ENCODE measurements at places on chromosomes 5 and 9.

DNA sequence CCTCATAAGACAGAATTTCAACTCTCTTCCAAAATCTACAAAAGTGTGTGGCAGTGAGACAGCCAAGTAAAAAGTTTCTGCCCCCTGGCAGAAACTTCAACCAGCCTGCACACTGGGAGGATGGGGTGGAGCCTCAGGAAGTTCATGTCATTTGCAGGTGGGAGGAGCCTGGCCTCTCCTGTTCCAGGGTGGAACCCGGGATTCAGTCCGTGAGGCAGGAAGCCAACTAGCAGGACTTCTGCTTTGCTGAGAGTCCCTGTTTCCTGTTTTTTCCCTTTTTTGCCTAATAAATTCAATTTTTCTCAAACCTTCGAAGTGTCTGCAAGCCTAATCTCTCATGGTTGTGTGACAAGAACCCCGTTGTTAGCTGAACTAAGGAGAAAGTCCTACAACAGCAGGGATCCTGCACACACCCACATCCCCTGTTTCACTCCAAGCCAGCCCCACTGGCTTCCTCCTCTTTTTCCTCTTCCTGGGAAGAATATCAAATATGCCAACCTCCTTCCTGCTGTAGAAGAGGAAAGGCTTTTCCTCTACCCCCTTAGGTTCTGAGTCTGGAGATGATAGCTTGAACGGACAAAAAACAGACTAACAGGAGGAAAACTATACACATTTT lies 69.3 kb downstream of the ALDH7A1 start:
- no peak for DNase-seq

GRCh38 chr9:2742214-2742613 lies 24.9 kb downstream of the KCNV2 start:
- no peak for DNase-seq

DNA sequence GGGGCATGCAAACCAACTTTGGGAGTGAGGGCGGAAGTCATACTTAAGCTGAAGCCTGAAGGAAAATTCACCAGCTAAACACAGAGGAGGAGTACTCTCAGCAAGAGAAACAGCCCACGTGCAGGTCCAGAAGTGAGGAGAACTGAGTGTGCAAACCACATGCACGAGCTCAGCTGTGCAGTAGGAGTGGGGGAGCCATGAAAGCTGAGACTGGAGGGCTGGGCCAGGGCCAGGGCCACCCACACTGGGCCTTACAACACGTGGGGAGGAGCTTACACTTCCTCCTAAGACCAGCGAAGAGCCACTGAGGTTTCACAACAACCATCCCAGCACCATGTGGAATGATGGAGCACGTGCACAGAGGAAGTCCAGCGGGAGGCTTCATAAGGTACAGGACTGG lies 9.3 kb upstream of the WWC1 start:
- DNase-seq, result no peak

DNA sequence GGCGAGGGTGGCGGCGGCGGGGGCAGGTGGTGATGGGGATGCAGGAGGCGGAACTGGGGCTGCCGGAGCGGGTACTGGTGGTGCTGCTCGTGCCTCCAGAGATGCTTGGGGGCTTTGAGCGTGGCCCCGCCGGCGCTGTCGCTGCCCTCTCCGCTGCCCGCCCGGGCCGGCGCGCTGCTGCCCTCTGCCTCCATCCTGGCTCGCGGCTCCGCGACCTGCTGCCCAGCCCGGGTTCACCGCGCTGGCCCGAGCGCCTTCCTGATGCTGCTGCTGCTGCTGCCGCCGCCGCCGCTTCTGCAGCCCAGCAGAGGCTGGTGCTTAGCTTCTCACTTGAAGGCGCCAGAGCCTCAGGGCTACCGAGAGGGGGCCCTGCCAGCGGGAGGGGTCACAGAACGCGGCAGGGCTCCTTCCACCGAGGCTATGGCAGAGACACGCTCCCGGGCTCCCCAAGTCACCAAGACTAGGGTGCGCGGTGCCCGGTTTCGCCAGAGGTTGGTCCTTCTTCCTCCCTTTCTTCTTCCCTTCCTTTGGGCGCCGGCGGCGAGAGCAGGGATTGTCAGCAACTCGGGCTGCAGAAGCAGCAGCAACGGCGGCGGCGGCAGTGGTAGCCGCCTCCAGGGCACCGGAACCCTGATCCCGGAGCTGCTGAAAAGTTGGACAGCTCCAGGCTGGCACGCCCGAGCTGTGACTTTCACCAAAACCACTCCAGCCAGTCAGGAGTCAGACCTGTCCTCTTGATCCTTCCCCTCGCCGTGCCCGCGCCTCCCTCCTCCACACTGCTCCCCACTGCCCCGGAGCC lies at the start of gene PDE4D:
Gene PDE4D (minus strand): TSS at position 298 of the 799 bp plus-strand sequence.
- peak; percentile 5 for DNase-seq

GRCh38 chr9:128205296-128205944 lies 2.2 kb downstream of the DNM1 start:
- no peak for DNase-seq

DNA sequence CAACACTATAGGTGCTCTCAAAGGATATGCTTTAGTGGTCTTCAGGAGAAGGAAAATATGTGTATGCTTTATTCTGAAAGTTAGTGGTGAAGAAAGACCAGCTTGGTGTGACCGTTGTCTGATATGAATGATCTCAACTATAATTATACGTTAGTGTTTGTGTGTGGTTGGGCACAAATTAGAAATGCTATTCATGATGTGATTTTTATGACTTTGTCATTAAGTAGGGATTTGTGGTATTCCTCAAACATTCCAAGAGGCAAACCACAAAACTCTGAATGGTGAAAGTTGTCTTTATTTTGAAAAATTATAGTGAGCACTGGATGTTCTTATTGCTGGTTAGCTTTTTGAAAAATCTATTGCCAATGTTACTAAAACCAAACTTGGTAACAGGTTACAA lies 6.2 kb upstream of the F2R start:
- DNase-seq, result no peak

GRCh38 chr5:160463740-160464465 lies 42.2 kb downstream of the PTTG1 start:
- no peak for DNase-seq

GRCh38 chr9:129525656-129526196 lies 95.2 kb downstream of the C9orf50 start:
- DNase-seq, result no peak

DNA sequence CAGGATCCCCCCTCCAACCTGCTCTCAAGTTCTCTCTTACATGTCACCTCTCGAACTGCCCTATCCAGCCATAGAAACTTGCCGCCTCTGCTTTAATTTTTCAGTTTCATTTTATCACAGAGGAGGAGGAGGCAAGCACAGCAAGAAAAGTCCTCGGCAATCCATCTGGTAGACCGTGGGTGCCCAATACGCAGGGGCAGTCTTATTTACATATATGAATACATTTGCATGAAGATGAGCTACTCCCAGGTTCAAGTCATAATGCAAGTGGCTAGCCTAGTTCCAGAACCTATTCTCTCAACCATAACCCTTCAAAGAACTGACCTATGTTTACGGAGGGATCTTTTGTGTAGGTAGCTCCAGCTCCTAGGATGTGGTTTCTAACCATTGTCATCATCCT lies 223.2 kb upstream of the PANK3 start:
- peak; percentile 46 for DNase-seq

DNA sequence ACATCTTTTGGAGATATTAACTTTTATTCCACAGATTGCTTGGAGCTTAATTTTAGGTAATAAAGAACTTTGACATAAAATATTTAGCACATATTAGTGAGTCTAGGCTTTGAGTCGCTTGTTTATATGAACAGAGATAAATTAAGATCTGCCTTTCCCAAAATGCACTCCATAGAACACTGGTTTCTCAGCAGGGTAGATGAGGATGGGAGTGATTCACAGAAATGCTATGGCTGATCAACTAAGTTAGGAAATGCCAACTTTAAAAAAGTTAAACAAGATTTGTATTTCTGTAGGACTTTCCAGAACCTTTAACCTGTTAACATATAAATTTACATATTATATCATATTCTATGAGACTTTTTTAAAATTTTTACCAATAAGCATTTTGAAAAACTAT lies 65.2 kb downstream of the STARD4 start:
- DNase-seq, result no peak

DNA sequence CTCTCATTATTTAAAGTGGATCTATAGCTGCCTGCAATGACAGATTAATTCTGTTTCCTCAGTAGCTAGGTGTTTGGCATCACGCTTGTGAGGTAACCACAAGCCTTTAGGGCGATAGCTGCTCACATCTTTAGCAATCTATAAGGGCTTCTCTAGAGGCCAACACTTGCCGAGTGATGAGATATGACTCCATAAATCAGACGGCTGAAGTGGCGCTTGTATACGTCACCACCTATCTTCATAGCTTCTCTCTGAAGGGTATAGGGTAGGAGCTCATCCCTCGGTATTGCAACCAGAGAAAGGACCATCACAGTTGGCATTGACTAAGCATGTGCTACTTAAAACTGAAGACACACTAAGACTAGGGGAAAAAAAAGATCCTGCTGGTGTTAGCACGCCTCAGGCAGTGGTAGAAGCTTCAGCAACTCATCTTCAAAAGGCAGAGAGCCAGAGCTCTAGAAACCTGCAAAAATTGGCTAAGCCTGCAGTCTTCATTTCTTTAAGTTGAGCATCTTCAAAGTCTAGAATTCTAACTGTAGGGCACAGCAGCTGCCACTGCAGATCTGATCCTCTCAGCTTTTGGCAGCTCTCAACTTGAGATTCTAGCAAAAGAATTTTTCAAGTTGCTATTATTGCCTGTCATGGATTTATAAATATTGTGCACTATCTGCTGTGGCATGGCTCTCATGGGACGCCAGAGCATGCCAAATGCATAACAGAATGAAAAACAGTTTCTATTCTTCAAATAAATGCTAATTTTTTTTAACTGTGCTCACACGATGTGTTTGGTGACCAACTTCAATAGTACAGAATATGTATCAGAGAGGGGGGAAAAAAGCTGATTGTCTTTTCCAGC lies 37.5 kb downstream of the PSMB7 start:
- DNase-seq, result no peak

DNA sequence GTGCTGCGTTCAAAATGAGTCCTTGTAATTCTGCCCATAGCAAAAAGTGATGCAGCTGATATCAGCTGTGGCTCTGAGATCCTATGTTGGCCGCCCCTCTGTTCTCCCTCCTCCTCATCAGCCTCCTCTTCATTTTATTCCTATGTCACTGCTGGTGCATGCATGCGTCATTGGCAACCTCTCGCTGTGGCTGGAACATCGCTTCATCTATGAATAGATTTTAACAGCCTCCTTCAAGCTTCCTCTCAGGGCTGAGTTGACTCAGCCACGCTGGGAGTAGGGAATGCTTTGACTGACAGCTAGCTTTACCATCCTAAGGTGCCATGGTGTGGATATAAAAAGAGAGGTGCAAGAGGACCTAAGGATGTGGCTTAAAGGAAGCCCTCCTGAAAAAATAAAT lies 303.5 kb downstream of the PLK2 start:
- DNase-seq, result no peak

DNA sequence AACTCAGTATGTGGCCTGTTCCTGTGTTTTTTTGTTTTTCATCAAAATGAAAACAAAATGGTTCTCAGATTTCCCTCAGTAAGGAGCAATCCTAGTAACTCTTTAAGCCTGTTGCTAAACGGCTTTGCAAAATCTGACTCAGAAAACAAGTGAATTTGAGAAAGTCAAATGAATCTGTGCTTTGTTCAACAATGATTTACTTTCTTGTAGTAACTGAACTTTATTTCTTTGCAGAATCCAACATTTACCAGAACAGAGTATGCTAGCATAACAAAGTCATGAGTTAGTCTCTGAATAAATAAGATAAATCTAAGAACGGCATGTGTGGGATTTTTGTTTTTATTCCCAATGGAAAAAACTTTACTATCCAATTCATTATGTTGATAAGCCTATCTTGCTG lies 93.8 kb downstream of the OXCT1 start:
- DNase-seq, result no peak

DNA sequence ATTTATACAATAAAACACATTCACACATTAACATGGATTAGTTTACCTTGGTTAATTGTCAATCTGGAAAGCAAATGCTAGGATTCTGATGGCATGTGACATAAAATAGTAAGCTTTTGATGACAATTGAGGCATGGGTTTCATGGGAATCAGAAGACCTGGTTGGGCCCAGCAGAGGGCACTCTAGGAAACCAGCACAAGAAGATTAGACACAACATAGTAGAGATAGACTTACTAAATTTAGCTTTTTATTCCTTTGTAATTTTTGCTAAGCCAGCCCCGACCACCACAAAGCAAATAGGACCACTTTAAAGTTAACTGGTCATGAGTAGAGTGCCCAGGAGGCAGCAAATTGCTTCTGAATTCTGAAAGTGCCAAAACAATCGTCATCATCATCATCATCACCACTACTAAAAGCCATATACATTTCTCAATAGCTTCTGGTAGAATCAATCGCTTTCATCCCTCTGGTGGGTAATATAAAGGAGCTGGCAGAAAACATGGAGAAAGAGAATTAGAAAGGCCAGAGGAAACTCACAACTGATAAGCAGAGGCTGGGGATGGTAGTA lies 163.2 kb downstream of the ARRDC3 start:
- peak; percentile 21 for DNase-seq

DNA sequence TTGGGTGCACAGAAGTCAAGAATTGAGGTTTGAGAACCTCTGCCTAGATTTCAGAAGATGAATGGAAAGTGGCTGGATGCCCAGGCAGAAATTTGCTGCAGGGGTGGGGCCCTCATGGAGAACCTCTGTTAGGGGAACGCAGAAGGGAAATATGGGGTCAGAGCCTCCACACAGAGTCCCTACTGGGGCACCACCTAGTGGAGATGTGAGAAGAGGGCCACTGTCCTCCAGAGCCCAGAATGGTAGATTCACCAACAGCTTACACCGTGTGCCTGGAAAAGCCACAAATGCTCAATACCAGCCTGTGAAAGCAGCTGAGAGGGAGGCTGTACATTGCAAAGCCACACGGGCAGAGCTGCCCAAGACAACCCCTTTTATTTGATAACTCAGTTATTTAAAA lies 383.5 kb downstream of the TLE4 start:
- peak; percentile 10 for DNase-seq

DNA sequence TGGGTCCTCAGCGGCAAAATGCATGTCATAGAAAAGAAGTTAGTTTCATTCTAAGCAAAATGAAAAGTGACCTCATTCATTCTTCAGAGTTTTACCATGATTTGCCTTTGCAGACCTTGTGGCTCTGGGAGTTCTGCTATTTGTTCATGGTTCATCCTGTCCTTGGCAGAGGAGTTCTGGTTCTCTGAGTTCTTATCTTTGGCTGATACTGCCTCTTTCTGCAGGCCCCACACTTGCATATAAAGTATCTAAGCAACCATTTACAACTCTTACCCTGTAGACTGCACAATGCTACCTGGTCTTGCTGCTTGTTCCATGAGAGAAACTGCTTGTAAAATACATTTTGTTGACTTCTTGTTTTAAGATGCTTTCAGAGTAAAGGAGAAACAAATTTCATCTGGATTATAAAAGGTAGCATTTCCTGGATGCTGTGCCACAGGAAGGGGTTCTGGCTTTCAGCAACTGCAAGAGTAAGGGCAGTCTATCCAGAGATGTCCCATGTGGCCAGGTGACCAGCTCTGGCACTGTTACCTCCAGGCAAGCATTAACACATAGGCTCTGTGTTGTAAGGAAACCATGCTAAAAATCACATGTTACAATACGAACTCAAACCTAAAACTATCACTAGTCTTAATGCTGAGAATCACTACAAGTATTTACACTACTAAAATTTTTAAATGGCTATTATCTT lies 513.2 kb downstream of the SPOCK1 start:
- no peak for DNase-seq

- no peak for DNase-seq
These were observed 430.1 kb upstream of the WWC1 start for GRCh38 chr5:167861129-167861927.

All from activated T-cell treated with anti-CD3 and anti-CD28 coated beads, Interleukin-2, amount 50 U/mL, for 72 hours (primary cell).